Sigmoid colon (tissue), 7 donors: ENCODE measurements at places on chromosomes 5 and 9. TPM values are rescaled to one million over a fixed set of nuclear protein-coding genes. Genes with fewer than 3 reads are reported as not detected.

PAPPA gene
- total RNA-seq, result 4.9 TPM

IFNE gene
- total RNA-seq, result not detected

CDKN2A gene
- 6.1 TPM for total RNA-seq

TENT4A gene
- 14.6 TPM for total RNA-seq

GABRA6 gene
- not detected for total RNA-seq

OR1J2 gene
- not detected for total RNA-seq

FAM151B gene
- 1.6 TPM for total RNA-seq

ZBTB5 gene
- total RNA-seq, result 11.1 TPM

GPR151 gene
- not detected for total RNA-seq

DNA sequence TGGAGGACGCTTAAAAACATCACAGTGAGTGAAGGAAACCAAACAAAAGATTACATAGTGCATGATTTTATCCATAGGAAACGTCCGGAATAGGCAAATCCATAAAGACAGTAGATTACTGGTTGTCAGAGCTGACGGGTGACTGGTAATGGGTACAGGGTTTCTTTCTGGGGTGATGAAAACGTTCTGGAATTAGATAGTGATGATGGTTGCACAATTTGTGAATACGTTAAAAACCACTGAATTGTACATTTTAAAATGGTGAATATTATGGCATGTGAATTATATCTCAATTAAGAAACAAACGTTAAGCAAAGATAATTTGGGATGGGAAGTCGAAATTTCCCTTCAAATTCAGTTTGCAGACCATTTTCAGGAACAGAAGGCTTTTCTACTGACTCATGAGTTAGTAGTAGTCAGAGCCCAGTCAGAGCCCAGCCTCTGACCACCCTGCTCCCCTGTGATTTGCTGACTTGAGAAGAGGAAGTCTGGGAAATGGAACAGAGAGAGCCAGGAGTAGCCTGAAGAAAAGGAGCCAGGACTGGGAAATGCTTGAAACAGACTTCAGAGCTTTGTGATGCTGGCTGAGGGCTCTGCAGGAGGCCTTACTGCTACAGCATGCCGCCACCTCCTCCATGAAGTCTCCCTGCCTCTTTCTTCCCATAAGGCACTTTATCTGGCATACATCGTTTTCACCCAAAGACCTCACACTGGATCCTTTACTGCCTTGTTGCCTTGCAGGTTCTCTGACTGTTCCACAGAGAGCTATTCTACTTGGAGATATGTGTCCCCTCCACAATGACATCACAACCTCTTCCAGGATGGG is 46.4 kb upstream of the CTNNA1 start:
- no peak for DNase-seq

GRCh38 chr9:126147186-126147935 is 179.3 kb upstream of the MVB12B start:
- DNase-seq, result peak; percentile 20

- no peak for DNase-seq
Observed at GRCh38 chr5:134647750-134648424, 698 bp upstream of the SEC24A start.

GRCh38 chr9:81629440-81629839 is 59.9 kb downstream of the TLE1 start:
- DNase-seq, result no peak

- no peak for DNase-seq
Observed at GRCh38 chr9:4553951-4554381, 63.7 kb downstream of the SLC1A1 start.

GRCh38 chr5:117551236-117551635 is 976.6 kb upstream of the SEMA6A start:
- DNase-seq, result no peak

GRCh38 chr9:99269416-99269815 is 47.3 kb downstream of the SEC61B start:
- DNase-seq, result no peak

DNA sequence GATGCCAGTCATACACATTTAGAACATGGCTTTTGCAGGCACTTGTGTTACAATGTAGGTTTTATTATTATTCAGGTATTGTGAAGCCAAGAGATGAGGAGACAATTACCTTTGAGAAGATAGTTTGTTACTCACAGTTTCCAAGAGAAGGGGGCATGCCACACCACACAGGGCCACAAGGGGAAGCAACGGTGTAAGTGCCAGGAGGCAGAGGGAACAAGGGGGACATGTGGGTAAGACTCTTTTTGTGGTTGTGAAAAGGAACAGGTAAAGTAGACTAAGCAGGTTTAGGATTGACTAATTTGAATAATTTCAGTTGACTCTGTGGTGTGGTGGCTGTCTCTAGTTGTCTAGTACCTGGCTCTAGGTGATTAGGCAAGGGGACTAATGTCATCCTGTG is 191.2 kb downstream of the TRPM6 start:
- DNase-seq, result no peak

DNA sequence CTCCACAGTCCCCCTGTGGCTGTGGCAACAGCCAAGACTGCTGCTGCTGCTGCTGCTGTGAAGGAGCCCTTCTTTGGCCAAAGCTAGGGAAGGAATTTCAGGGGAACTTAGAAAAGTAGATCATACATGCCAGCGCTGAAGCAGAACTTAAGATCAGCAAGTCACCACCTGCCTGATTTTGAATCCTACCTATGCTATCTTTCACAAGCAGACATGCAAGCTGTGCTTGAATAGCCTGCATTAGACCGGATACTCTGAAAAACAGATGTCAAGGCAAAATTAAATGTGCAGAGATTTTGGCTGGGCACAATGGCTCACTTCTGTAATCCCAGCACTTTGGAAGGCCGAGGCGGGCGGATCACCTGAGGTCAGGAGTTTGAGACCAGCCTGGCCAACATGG is 99.3 kb upstream of the ZNF366 start:
- no peak for DNase-seq
